ENCODE measurements at places on chromosomes 1 and 21.

- DNase-seq, result no peak
Observed at GRCh38 chr21:32276671-32277070, 2.2 kb downstream of the MIS18A start.

GRCh38 chr1:48617252-48617651, 145.2 kb upstream of the SPATA6 start:
- DNase-seq, result no peak

DNA sequence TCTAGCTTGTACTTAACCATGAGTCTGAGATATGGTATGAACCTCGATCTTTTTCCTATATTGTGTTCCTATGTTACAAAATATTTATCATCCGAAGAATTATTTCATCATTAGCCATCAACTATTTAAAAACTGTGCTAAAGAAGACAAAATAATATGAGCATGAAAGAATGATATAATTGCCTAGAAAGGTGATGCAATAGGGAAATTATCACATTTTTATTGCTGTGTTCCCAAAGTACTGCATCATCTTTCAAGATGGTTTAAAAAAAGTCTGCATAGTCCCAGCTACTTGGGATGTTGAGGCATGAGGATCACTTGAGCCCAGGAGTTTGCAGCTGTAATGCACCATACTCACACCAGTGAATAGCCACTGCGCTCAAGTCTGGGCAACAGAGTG, 126.7 kb downstream of the APP start:
- DNase-seq, result no peak

DNA sequence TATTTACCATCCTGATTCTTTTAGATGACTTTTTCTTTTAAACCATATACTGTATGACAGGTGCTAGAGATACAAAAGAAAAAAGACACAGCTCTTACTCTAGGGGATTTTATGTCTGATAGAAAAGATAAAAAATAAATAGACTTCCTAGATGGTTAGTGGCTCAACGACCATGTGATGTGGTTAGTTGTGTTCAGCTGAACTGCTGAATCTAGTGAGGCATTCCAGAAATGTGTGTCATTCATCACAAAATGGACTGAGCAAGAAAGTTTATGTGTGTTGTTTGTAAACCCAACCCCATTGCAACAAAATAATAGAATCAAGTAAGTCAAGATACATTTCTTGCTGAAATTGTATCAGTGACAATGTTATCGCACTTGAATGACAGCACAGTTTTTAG, 205.8 kb upstream of the LYPLAL1 start:
- no peak for DNase-seq

DNA sequence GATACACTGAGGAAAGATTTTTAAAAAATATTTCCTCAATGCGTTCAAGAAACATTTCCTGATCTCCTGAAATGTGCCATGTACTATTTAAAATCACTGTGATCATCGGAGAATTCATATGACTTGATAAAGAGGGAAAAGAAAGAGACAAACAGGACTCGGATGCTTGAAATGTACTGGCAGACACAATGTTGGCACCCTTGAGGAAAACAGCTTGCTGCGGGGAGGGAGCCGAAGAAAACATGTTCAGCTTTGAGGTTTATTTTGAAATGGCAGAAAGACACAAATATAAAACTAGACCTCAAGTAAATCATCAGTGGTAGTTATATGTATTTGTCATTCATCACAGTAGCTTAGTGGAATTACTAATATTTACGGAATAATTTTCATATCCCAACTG, 100.9 kb upstream of the BRINP3 start:
- no peak for DNase-seq

DNA sequence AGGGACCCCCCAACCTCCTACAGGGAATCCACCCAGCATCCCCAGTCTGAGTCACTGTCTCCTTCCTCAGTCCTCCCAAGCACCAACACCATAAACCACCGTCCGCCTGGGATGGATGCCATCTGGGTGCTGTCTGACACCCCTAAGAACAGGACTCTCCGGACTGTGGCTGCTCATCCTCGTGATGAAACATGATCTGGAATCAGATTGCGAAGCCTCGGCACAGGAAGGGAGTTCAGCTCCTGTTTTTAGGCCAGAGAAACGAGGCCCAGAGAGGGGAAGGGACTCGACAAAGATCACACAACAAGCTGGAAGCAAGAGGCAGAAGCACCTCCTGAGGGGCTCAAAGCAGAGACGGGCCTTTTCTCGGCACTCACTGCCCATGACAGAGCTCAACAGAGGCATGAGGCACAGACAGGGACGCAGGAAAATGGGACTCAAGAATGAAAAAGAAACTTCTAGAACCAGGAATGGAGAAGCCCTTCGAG, 8.4 kb downstream of the KCNN3 start:
- peak; percentile 8 for DNase-seq

GRCh38 chr1:240199758-240200645, 108.3 kb downstream of the FMN2 start:
- DNase-seq, result no peak

GRCh38 chr1:44112486-44112885, 6.1 kb upstream of the KLF17 start:
- DNase-seq, result no peak

- peak; percentile 86 for DNase-seq
Observed at GRCh38 chr1:2290595-2291510, 62.7 kb downstream of the SKI start.

GRCh38 chr1:207845109-207845508, 65.8 kb downstream of the CD34 start:
- no peak for DNase-seq

GRCh38 chr1:181594553-181594952, 111.2 kb downstream of the CACNA1E start:
- DNase-seq, result no peak

DNA sequence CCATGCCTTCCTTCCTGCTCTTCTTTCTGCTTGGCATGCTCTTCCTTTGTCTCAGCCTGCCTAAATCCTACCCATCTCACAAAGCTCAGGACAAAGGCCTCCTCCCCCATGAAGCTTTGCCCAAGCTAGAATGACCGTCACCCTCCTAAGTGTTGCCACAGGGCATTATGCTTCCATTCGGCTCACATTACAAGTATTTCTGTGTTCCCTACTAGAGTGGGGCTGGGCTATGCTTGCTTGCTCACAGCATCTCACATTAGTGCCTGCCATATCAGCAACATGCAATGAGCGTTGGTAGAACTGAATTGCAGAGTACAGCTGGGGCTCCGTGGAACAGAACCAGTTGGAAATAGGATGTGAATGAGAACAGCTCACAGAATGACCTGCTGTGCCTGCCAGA, 82.8 kb downstream of the CD58 start:
- peak; percentile 37 for DNase-seq

DNA sequence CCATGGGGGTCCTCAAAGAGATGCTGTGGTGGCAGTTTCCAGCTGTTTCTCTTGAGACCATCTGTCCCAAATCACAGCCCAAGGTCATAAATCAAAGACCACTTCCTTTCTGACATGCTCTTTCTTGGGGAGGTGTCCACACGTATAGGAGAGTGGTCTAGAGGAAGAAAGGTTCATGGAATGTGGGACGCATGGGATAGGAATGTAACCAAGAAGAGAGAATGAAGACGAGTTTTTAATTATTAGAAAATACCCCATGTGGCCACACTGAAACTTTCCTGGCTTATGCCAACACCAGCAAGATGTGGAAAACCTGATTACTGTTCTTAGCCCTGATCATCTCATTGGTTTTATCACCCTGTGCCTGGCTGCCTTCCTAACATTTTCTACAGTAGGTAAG, 124.2 kb upstream of the IFFO2 start:
- DNase-seq, result no peak

GRCh38 chr1:169894424-169895145, 889 bp upstream of the SCYL3 start:
- DNase-seq, result no peak

- DNase-seq, result no peak
Observed at GRCh38 chr1:180754453-180754852, 122.6 kb downstream of the XPR1 start.

- no peak for DNase-seq
Observed at GRCh38 chr1:93658188-93658587, 23.4 kb downstream of the BCAR3 start.

GRCh38 chr1:38392861-38393260, 346.3 kb upstream of the POU3F1 start:
- DNase-seq, result no peak

Data from PC-9 (cell line).